ENCODE measurements at places on chromosomes 11 and 22. TPM values are rescaled to one million over a fixed set of nuclear protein-coding genes. Genes with fewer than 3 reads are reported as not detected.

The RPS13 gene
- total RNA-seq: 695 TPM

The SNX32 gene
- 1.6 TPM for total RNA-seq

The NRGN gene
- total RNA-seq: 0.27 TPM

The HEPHL1 gene
- total RNA-seq: not detected

The BDNF gene
- 8.1 TPM for total RNA-seq

The APOA5 gene
- total RNA-seq: not detected

The CLMP gene
- 235 TPM for total RNA-seq

The HEPACAM gene
- total RNA-seq: not detected

The E2F8 gene
- total RNA-seq: 4.4 TPM

The NFAM1 gene
- not detected for total RNA-seq

The ACER3 gene
- total RNA-seq: 15.3 TPM

The CPT1B gene
- not detected for total RNA-seq

The TMEM151A gene
- total RNA-seq: 0.27 TPM

All from fibroblast of the aortic adventitia (primary cell).